Large intestine (tissue), 12 donors: ENCODE measurements at places on chromosomes 2 and 18.

DNA sequence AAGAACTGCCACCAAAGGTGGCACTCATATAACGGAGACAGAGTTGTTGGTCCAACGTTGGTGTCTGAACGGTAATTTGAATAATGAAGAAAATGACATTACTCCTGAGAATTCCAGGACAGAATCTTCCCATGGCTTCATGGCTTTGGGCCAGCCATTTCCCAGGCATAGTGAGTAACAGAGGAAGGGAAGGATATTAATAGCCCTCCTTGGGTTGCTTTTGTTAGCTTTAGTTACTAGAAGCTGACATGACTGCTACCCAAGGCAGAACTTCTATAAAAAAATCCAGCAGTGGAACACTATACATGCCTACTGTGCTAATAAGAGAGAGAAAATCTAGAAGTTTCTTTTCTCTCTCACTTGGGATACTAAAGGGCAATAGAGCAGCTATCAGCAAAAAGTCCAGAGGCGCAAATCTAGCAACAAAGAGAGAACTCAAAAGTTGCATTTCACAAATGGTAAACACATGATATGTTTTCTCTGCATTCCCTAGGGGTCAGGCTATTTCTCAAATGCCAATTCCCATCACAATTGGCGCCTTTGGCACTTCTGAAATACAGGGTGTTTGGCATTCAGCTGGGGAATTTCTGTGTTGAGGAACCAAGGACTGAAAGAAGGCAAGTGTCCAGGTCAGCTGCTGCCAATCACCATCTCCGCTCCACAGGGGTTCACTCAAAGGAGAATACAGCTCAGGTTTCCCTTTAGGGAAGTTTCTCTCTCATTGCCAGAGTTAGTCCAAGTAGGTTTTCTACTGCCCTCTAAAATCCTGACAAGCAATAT is 160.8 kb upstream of the KYNU start:
- no peak for DNase-seq

- DNase-seq, result no peak
Observed at GRCh38 chr2:104853534-104854497, at the start of gene POU3F3. POU3F3 (plus strand) TSS chr2:104854115; CDS start chr2:104855511, 1,396 bp downstream.

- no peak for DNase-seq
Observed at GRCh38 chr2:116074161-116074560, 1631.7 kb downstream of the DPP10 start.

- DNase-seq, result no peak
Observed at GRCh38 chr2:56680971-56681631, 497.3 kb downstream of the CCDC85A start.

DNA sequence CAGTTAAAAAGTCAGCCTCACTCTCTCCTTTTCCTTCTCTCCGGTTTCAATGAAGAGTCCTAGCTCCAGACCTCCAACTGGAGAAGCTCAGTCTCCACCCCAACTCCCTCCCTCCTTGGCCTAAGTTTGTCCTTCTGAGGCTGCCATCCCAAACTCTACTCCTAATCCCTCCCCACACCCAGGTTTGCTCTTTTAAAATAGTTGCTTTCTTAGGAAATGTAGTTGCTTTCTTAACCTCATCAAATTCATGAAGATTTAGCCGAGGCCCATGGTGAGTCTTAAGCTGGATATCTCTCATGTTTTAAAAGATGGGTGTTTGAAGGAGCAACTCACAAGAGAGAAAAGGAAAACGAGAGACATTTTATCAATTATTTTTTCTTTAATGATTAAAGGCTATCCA is 937 bp upstream of the LANCL1 start:
- DNase-seq, result no peak

DNA sequence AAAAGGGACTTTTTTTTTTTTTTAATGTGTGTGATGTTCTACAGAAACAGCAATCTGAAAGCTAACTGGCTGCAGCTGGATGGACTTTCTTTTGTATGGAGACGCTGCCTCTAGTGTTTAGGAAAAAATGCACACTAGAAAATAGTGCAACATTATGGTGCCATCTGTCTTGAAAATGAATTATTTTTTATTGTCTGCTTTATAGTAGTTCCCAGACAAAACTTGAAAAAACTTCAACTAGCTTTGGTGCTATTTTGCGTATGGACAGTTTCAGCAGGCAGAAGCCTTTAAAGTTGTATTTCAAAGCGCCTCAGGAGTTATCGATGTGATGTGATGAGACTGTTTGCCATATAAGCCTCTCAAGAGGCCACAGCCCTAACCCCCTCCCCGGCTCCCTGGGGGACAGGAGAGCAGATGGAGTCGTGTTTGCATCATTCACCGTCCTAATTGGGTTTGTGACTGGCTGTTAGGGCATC is 86.9 kb downstream of the LTBP1 start:
- peak; percentile 40 for DNase-seq

DNA sequence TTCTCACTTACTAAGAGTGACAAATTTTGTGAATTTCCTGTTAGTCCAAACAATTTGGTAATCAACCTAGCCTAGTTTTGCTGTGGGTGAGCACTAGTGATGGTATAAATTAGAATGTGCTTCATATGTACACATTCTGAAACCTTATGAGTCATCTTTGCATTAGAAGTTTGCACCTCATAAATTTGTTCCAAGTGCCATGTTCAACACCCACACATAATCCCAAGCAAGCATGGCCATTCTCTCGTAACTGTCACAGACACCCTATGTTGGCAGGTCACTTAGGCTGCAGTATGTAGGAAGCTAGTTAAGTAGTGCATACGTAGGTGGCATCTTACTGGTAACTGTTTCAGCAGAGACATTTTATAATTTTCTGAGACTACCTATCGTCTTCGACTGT is 46.9 kb downstream of the NAB1 start:
- no peak for DNase-seq

DNA sequence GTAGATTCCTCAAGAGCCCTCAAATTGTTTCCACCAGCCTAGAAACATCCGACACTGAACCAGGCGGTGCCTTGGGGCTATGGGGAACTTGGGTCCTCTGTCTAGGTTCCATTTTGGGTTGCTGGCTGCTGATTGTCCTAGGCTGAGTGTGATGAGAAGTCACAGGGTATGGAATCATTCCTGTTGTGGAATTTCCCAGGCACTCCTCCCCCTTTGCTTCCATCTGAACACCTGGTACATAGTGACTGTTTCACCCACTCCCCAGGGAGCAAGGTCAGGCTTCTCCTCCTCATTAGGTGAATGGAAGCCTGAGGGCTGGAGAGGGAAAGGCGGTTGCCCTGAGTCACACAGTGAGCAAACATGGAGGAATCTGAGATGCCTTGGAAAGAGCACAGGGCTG is 4.5 kb downstream of the KIF3C start:
- no peak for DNase-seq

DNA sequence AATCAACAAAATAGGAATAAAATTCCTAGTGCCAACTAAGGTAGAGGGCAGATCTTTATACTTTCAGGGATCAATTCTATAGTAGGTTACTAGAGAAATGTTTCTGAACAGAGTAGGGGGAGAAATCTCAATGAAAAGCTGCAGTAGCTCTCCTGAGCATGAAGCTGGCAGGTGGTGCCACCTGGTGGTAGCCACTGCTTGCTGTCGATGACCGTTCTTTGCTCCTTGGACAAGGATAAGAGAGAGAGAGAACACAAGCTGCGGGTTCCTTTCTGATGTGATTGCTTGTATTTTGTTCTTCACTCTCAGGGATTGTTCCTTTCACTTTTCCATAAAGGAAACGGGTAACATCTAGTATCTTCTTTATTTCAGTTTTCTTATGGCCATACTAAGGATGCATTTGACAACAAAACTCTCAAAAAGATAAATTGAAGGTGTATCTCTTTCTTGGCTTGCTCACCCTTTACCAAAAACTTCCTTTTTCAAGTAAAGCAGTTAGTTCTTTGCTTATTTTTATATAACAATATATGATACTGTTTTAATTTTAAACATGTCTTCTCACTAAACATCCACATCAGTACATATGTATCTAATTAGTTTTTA is 18.6 kb upstream of the MRPL19 start:
- DNase-seq, result peak; percentile 69

DNA sequence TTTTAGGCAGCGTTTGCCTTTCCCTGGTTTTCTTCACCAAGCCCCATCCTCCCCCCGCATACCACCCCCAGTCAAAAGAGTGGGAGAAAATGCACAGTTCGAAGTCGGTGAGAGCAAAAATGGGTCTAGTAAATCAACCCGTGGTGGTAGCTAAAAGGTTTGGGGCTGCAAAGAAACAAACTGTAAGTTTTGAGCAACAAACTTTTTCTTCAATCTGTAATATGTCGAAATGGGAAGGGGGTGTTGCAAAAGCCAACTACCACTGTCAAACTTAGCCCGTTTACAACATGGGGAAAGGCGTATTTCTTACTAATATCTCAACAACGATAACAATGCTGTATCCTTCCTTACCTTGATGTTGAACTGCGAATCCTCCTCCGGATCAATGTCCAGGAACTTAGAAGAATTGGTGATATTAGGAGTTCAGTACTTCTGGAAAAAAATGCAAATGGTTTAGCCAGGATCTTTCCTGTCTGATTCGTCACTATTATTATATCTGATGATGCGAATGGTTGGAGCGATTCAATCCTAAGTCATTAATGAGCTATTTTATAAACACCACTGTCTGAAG is 2.4 kb upstream of the SATB2 start:
- DNase-seq, result peak; percentile 48

DNA sequence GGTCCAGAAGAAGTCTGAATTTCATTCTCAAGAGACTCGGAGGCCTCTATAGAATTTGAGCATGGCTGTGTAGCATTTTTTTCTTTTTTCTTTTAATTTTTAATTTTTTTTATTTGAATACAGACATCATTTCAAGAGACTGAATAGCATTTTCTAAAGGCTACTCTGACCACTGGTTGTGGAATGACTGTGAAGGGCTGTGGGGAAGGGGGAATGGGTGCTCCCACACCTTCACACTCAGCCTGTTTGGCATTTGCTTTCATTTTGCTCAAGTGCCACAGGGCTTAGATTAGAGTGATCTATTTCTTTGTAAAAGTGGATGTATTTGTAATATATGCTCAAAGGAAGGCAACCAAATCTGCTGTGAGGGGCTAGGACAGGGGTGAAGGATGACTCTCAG is 142.0 kb upstream of the SPOPL start:
- no peak for DNase-seq

DNA sequence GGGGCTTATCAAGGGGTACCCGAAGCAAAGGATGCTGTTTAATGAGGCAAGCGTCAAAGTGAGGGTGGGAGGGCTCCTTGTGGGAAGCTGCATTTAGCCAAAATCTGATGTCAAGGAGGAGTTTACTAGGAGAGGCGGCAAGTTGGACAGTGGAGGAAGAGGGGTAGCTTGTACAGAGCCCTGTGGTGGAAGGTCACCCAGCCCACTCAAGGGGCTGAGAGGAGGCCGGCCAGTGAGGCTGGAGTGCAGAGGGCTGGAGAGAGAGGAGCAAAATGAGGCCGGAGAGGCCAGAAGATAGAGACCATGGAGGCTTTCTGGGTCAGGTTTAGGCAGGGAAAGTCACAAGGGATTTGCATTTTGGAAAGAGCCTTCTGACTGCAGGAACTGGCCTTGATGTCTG is 49.5 kb downstream of the ASB1 start:
- DNase-seq, result no peak

DNA sequence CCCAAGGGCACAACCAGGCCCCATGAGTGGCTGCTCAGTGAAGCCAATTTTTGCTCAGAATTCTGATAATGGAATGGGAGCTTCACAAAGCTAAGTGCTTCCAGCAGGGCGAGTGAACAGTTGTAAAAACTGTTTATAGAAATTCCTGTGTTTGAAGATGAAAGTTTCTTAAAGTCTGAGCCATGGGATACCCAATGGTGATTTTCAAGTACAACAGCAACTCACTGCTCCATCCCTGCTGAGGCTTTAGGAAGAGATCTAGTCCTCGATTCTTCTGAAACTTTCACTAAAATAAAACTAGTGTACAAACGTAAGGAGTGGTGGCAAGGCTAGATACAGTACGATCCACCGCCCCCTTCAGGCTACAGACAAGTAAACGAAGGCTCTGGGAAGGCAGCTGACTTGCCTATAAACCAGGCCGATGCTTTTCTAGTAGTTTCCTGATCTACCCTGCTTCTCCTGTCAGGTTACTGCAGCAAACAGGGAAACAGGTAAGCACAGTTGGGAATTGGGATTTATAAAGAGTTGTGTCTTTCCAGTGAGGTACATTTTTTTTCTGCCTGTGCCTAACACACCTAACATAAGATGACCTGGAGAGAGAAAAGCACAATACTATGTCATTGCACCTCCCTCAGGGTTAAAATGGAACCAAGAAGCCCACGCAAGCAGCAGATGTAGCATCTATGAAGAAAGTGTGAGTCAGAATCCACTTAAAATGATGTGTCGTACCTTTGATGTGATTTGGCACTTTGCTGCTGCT is 108.7 kb downstream of the UXS1 start:
- peak; percentile 38 for DNase-seq

GRCh38 chr2:153668923-153669322 is 190.4 kb upstream of the RPRM start:
- DNase-seq, result no peak

- peak; percentile 52 for DNase-seq
Observed at GRCh38 chr2:170475878-170476277, 239.3 kb upstream of the SP5 start.

DNA sequence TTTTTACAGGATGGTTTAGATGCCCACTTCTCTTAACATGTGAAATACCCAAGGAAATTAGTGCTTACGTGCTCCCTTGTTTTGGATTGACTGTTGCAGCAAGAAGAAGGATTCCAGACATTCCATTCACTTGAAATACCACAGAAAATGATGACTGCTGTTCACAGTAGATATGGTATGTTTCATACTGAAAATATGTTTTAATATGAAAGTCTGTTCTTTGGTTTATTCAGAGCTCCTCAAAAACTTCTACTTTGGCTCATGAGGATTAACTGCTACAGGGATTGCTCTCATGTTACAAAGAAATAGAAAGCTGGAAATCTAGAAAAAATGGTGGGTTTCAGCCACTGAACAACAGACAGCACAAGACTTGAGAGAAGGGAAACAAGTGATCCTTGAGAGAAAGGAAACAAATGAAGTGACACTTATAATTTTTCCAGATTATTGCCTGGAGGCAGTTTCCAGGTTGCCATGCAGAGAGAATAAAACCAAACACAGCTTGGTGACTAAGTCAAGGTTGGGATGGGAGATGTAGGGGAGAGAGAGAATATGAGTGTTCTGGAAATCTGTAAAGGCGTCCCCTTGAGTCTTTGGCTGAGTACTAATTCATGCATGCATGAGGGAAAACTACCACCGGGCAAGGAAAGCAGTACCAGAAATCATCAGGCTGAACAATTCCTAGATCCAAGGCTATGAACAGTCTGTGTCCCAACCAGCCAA is 348.1 kb downstream of the CLIP4 start:
- no peak for DNase-seq

GRCh38 chr2:240351826-240352426 is 83.5 kb upstream of the GPC1 start:
- DNase-seq, result no peak

GRCh38 chr2:195687320-195688086 is 30.5 kb downstream of the SLC39A10 start:
- no peak for DNase-seq

- DNase-seq, result no peak
Observed at GRCh38 chr2:163733301-163733938, 2.4 kb downstream of the FIGN start.

- DNase-seq, result no peak
Observed at GRCh38 chr2:207984765-207985480, 40.4 kb downstream of the PLEKHM3 start.
